T-helper 9 cell (primary cell): ENCODE measurements at places on chromosomes 12 and 14.

DNA sequence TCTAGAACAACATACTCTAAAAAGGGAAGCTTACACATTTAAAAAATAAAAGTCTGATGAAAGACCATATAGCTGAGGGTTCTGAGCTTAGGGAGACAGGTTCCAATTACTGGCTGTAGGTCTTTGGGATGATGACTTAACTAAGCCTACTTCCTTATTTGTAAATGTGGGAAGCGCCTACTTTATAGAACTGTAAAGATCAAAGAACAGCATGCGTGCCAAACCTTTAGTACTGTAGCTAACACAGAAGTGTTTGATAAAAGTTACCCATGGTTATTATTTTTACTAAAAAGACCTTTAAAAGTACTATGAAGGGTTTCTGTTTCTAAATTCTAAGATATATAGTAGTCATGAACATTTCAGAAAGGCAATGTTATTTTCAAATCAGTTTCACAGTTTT is 35.7 kb downstream of the STK38L start:
- no peak for DNase-seq

- no peak for DNase-seq
Measured at GRCh38 chr14:20772650-20773049, 4.4 kb downstream of the EDDM3B start.

DNA sequence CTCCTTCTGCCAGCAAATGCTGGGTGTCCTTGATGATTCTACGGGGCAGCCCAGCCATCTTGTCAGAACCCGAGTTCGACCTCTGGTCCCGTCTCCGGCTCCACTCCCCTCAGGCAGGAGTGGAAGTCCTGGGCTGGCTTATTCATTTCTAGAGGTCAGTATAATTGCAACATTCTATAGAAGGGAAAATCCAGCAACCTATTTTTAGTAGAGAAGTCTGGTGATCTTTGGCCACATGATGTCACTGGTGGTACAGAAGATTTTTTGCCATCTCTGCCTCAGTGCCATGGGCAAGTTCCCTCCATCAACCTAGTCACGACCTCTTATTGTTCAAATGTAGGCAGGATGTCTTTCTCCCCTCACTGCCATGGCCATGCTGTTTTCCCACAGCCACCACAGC is 22.4 kb downstream of the OR10G2 start:
- no peak for DNase-seq

DNA sequence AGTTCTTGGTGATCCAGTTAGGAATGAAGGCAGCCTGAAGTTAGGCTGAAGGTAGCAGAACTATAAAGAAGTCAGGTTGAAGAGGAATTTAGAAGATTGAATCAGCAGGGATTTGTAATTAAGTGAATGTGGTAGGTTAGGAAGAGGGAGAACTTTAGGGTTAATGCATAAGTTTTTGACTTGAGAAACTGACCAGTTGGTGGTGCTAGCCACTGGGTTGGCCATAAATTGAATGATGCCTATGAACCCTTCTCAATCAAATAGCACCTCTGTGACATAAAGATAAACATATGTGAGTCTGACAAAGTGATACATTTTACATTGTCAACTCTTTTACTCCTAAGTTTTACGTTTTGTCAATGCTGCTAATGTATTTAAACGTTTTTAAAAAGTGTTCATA is 290.6 kb upstream of the NAV3 start:
- DNase-seq: no peak

- no peak for DNase-seq
Measured at GRCh38 chr12:45695035-45695434, 34.5 kb upstream of the ARID2 start.

DNA sequence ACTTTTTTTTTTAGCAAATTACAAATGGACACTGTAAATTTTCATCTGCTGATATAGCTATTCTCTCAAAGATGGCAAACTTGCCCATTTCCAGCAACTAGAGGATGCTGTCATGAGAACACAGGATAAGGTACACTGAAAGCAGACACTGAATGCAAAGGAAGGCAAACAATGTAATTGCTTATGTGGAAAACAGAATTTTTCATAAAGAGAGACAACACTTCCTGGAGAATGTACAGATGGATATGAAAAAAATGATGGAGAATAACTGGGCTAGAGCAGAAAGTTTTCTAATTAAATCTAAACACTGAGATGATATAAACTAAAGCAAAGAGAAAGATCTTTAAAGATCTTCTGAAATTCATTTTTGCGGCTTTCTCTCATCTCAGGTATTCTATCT is 581 bp downstream of the CD69 start:
- DNase-seq: no peak
